HS-27A (cell line): ENCODE measurements at places on chromosomes 1 and 21.
A peak's percentile ranks its signal among the peaks of the same experiment; 100 is the strongest.

DNA sequence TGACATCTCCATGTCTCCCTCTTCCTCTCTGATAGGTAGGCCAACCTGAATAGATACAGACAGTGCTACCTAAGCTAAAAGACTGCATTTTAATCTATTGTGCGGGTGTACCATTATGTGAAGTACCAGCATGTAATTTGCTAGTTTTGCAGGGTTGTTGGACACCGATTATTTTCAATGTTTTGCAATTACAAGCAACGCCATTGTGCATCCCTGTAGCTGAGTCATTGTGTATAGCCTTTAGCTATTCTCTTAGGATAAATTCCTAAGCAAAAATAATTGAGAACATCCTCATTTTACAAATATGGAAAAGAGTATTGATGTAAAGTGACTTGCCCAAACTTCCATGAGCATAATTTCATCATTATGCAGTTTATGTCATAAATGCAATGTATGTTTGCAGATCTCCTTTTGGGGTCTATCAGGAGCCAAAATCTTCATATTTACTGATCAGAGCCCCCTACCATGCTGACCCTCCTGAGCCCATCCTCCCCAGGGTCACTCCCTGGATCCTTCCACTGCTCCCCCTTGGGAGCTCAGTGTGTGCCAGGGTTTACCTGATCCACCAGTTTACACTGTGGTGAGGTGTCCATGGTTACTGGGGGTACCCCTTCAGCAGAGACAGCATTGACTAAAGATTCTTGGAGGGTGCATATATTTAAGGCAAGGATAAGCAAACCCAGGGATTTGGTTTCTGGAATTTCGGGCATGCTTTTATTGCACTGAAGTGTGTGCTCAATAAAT lies 80.6 kb downstream of the CCDC185 start:
- DNase-seq: no peak

- no peak for DNase-seq
Observed at GRCh38 chr1:234214129-234214910, 158.9 kb upstream of the COA6 start.

DNA sequence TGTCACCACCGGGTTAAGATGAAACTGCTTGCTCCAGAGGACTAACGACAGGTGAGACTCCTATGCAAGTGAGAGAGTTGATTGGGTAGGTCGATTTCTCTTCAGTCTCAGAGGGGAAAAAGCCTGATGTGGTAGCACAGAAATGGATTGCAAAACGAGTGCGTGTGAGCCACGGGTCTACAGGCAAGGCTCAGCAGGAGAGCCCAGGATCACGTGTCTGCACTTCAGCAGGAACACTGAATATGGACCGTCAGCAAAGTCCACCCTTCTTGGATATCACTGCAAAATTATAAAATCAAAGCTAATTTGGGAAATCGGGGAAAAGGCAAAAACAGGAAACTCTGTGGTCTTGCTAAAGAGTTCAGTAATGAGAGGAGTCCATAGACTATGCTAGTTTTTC lies 107.7 kb upstream of the ZNF648 start:
- no peak for DNase-seq

GRCh38 chr1:22388671-22389450 lies 62.8 kb upstream of the ZBTB40 start:
- DNase-seq: no peak

DNA sequence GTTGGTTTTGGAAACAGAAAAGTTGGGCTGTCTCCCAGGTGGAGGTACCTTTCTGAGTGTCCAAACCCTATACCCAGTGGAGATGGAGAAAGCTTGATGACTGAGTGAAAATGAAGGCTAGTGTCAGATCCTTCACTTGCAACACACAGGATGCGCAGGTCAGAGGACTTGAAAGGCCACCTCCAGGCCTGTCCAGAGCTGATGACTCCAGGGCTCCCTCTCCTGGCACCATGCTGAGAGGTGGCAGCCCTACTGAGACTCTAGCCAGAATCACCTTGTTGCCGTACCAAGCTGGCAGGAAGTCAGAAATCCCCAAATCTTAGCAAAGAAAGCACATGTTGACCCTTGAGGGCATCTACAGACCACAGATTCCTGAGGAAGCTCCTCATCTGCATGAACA lies 16.4 kb downstream of the KNCN start:
- no peak for DNase-seq

DNA sequence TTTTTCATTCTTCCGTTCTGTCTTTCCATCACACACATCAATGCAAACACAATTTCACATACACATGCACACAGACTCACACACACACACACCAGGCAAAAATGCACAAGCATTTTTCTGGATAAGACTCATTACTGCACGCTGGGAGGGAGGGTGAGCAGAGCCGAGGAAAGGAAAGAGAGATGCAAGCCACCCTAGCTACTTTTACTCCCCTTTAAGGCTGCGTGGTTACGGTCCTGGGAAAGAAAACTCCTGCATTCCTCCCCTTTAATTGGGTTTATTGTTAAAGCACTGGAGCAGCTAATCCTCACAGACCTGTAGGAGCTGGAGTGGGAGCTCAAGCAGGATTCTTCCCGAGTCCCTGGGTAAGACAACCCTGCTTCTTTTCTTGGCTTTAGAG lies at the start of gene CAMK1G:
Gene CAMK1G, plus strand, starts transcription at position 307 of the 400 bp plus-strand sequence. CDS start 11,270 bp downstream, outside the sequence.
- DNase-seq: no peak

DNA sequence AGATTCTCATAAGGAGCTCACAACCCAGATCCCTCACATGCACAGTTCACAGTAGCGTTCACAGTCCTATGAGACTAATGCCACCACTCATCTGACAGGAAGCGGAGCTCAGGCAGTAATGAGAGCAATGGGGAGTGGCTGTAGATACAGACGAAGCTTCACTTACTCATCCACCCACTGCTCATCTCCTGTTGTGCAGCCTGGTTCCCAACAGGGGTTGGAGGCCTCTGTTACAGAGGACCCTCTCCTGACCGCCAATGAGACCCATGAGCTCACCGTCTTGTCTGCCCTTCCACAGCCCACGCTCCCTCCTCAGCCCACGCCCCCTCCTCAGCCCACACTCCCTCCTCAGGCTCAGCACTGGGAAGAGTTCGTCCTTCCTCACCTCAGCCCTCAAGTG lies 39.6 kb downstream of the RSPH1 start:
- no peak for DNase-seq

GRCh38 chr1:230243583-230244353 lies 176.7 kb downstream of the GALNT2 start:
- no peak for DNase-seq

GRCh38 chr1:169650551-169650950 lies 20.6 kb upstream of the SELP start:
- DNase-seq: no peak

DNA sequence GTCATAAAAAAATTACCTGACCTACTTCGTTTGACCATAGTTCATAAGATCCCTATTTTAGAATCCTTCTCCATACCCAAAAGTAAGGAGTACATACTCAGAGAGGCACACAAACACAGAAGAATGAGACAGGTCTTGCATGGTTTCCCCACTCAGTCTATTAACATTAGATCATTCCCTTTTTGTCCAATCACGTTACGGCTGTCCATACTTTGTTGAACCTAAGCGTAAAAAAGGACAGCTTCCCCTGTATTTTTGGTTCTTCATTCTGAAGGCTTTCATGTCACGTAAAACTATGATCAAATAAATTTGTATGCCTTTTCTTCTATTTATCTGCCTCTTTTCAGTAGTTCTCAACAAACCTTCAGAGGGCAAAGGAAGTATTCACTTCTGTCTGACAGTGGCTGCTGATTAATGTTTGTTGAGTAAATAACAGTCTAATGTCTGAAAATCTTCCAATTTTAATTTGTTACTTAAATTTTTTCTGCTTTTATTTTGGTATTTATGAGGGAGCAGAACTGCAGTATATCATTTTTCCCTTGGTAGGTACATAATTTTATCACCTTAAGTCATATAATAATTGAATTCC lies 16.4 kb downstream of the PKN2 start:
- no peak for DNase-seq

GRCh38 chr1:45545553-45546310 lies 4.9 kb upstream of the AKR1A1 start:
- DNase-seq: no peak

- DNase-seq: no peak
Observed at GRCh38 chr1:227009937-227010336, 69.8 kb downstream of the COQ8A start.

- peak; percentile 12 for DNase-seq
Observed at GRCh38 chr1:150066838-150067183, 765 bp upstream of the VPS45 start.

DNA sequence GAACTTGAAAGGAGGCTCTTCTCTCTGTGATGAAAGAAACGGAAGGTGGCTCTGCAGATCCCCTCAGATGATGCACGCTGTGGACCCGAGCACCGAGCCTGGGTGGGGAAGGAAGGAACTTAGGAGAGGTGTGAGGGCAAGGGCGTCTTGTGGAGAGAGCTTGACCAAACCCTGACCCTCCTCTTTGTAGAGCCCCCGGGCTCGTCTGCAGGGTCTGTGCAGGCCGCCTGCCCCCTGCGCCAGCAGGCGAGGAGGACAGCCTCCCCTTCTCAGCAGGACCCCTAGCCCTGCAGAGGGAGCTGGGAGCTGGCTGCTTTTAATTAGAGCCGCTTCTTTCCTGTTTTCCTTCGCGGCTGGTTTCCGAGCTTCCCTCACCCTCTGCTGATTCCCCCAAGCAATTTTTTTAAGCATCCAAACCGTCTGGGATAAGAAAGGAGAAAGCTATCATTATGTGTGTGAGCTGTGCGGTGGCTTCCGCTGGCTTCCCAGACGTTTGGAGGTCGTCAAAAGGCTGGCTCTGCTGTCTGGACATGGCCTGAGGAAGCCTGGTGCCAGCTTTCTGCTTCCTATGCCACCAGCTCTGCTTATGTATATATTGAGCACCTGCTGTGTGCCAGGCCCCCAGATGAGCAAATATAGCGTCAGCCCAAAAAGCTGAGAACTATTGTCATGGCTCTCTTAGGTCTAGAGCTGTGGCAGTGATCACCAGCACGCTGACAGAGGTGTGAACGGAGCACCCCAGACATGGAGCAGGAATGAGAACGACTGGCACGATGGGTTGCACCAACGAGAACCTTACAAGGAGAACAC lies 160.2 kb upstream of the IRF2BP2 start:
- no peak for DNase-seq

- no peak for DNase-seq
Observed at GRCh38 chr1:180594723-180595122, 36.0 kb downstream of the OVAAL start.

- DNase-seq: no peak
Observed at GRCh38 chr1:234727018-234727940, 117.3 kb upstream of the IRF2BP2 start.

DNA sequence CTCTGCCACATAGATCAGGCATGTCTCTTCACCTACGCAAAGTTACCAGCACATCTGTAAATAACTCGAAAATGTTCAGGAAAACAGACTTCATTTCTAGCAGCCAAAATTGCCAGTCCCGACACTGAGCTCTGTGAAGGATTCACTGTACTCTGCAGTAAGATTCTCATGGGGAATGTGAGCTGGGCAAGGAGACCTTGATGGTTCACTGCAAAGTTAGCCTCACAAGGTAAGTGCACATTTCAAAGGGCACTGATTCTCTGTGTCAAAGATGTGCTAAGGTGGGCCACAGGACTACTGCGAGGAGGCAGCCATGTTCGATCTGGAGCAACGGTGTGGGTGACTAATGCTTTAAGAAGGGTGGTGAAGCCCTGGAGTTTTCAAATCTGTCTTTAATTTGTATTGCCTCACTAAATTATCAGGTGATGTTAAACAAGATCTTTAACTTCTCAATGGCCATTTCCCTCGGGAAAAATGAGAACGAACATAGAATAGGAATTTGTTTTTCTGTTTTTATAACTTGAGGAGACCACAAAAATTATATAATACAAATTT lies 25.2 kb downstream of the STPG1 start:
- no peak for DNase-seq
